ENCODE measurements at places on chromosomes 1 and 21. TPM values are rescaled to one million over a fixed set of nuclear protein-coding genes. Genes with fewer than 3 reads are reported as not detected.

DNA sequence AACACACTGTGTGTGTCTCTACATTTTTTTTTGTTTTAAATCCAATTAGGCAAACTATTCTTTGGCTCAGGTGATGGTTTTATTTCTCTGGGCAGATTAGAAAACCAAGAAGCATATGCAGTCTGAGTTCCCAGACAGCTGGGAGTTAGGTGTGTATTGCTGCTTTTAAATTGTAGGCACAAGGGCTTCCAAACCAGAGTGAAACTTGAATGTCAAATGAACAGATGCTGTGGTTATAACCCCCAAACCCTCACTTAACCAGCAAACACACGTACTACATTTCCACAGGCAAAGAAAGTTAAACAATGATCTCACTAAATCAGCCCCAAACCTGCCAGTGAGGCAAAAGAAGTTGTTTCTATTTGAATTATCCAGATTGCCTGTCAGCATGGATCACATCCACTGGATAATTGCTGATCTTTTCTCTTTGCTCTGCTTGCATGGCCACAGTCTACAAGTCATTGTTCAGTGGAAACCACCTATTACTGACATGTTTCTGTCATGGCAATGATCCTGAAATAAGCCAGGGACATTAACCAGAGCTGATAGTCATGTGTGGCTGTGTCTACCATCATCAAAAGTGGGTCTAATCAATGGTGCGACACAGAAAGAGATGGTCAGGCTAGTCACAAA lies 576.5 kb upstream of the PLXNA2 start:
- no peak for DNase-seq

DNA sequence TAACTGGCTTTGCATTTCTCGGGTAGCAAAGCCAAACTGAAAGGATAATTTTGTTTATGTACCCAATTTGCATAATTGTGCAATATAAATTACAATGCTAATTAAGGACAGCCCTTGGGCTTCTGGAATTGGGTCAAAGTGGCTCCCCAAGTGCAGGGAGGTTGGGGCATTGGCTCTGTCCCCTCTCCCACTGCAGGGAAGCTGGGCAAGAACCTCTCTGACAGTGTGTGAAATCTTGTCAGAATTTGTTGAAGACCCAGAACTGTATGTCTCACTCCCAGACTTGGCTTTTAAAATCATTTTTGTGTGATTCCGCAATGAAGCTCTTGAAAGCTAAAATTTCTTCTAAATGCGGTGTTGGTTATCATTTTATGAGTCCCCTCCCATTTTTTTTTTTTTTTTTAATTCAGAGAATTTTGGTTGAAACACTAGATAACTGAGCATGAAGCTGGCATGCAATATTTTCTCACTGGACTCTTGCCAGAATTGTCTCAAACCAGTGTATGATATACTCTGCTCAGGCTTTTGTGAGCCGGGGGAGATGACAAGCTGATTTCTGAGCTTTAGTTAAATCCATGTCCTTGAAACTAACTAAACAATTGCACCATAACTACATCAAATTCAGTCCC lies 878.9 kb upstream of the CXADR start:
- DNase-seq: no peak

GRCh38 chr1:39720094-39720999 lies 18.3 kb upstream of the PPIE start:
- no peak for DNase-seq

DNA sequence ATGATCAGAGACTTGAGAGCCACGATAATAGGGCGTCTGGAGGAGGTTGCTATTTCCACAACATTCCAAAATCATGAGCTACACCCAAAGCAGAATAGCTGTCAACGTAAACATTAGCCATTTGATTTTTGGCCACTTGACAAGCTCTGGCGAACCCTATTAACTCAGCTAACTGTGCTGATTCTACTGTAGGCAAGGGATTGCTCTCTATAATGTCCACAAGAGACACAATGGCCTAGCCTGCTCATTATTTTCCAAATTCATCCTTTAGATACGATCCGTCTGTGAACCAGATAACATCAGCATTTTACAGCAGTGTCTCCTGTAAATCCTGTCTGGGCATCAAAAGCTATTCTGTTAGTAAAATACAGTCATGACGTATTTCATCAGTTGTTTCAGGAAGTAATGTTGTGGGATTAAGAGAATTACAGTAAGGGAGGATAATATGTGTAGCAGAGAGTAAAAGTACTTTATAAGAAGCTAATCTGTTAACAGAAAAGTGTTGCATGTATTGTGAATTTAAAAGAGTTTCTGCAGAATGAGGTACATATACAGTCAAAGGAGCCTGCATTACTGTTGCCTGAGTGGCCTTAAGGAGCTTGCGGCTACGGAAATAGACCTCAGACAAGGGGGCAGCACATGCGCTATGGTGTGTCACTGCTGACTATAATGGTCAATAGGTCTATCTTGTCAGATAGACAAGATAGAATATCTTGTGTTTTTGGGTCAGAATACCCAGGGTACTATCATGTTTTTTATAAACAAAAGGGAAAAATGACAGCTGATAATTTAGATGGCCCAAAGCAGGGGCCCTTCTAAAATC lies 44.9 kb upstream of the TINAGL1 start:
- DNase-seq: no peak

DNA sequence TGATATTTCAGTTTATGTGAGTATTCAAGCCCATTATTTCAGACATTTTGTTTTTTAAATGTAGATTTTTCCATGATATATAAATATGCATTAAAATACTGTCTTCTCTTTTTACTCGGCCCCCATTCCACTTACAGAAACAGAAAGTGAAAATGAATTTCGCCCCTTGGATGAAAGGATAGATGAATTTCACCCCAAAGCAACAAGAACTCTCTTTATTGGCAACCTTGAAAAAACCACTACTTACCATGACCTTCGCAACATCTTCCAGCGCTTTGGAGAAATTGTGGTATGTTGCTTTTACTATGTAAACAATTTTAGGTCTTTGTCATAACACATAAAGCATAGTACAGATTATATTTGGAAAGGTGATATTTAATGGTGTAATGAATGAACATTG lies 59.9 kb downstream of the ZBTB17 start:
- DNase-seq: no peak

DNA sequence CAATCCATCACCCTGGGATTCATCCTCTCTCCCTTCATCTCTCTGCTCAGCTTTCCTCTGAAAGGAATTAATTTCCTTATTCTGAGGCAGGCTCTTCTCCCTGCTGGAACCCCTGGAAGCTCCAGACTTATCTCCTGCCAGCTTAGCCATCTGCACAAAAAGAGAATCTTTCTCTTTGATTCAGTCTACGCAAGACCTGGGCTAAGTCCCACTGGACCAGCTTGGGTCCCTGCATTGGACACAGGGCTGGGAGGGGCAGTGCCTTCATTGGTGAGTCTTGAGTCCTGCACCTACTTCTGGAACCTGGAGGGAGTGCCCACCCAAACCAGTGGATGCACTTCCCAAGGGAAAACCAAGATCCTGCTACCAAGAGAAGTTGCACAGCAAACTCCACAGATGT lies 271.7 kb upstream of the CSF3R start:
- DNase-seq: no peak

GRCh38 chr1:244047621-244048255 lies 3.3 kb upstream of the ZBTB18 start:
- DNase-seq: peak; percentile 76

GRCh38 chr1:232880354-232880753 lies 70.1 kb upstream of the NTPCR start:
- no peak for DNase-seq

DNA sequence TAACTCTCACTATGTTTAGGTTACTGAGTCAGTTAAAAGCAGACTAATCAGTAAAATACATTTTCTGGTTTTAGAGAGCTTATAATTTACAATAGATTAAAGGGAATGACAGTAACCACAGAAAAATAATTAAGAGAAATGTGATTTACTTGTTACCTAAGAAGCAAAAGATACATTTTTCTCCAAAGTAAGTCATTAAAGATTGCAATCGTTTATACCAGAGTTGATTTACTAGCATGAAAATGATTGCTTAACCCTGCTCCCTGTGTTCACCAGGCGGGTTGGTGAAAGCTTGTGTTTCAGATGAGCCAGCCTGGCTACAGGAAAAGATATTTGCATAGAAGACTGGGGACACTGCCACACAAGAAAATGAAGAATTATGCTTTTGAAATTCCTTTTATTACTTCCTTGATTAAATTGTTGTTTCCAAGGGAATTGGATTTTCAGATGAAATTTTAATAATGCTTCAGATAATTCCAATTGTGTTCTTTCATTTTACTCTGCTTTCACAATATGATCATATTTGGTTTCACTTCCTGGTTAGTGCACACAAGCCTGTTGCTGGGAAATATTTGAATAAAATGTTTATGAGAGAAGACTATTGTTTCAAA lies 27.9 kb downstream of the LRRC8B start:
- DNase-seq: peak; percentile 51

- DNase-seq: no peak
Measured at GRCh38 chr21:25501996-25502665, 105.2 kb downstream of the MRPL39 start.

- DNase-seq: no peak
Measured at GRCh38 chr1:197041486-197042353, 25.3 kb downstream of the F13B start.

Gene FGR
- total RNA-seq: 17.2 TPM

Gene DCST1
- not detected for total RNA-seq

Gene ST6GALNAC3
- total RNA-seq: 11.7 TPM

Gene CD52
- total RNA-seq: 9.8 TPM

Measured in ureter (tissue), 1 donor.